ENCODE measurements at places on chromosomes 12 and 14. TPM values are rescaled to one million over a fixed set of nuclear protein-coding genes. Genes with fewer than 3 reads are reported as not detected.

Gene MYF6
- not detected for total RNA-seq

Gene AKAP6
- total RNA-seq = 3.9 TPM

Gene ZNF839
- 9.5 TPM for total RNA-seq

Gene MYO1H
- total RNA-seq = not detected

Gene RNF212B
- total RNA-seq = not detected

Gene TSPAN31
- total RNA-seq = 62.2 TPM

Gene IL26
- total RNA-seq = not detected

Gene GPR137C
- 0.43 TPM for total RNA-seq

Gene TAS2R42
- total RNA-seq = not detected

Gene ESPL1
- 4.8 TPM for total RNA-seq

Gene EVL
- 5.2 TPM for total RNA-seq

Gene OTUB2
- 0.97 TPM for total RNA-seq

Gene SRGAP1
- total RNA-seq = 14.5 TPM

Gene CFAP251
- 6.8 TPM for total RNA-seq

Gene CRADD
- 11.0 TPM for total RNA-seq

Gene TGM1
- 2.2 TPM for total RNA-seq

Gene IPO4
- total RNA-seq = 41.9 TPM

Gene PLD4
- total RNA-seq = not detected

Gene FAM90A1
- total RNA-seq = not detected

Gene YBX3
- 88.9 TPM for total RNA-seq

Gene ANO2
- 0.43 TPM for total RNA-seq

Gene FAIM2
- 3.9 TPM for total RNA-seq

Gene KRT79
- total RNA-seq = not detected

All from fibroblast of villous mesenchyme (primary cell).